Activated CD8-positive, alpha-beta T cell treated with anti-CD3 and anti-CD28 coated beads for 36 hours (primary cell): ENCODE measurements at places on chromosomes 11 and 22. TPM values are rescaled to one million over a fixed set of nuclear protein-coding genes. Genes with fewer than 3 reads are reported as not detected.

MMP8 gene
- total RNA-seq = not detected

RBMXL2 gene
- total RNA-seq = not detected

ZNF214 gene
- not detected for total RNA-seq

RTN4RL2 gene
- total RNA-seq = 0.27 TPM

ZBTB16 gene
- 9.5 TPM for total RNA-seq

MFNG gene
- total RNA-seq = 160 TPM

FAR1 gene
- total RNA-seq = 44.0 TPM

DNA sequence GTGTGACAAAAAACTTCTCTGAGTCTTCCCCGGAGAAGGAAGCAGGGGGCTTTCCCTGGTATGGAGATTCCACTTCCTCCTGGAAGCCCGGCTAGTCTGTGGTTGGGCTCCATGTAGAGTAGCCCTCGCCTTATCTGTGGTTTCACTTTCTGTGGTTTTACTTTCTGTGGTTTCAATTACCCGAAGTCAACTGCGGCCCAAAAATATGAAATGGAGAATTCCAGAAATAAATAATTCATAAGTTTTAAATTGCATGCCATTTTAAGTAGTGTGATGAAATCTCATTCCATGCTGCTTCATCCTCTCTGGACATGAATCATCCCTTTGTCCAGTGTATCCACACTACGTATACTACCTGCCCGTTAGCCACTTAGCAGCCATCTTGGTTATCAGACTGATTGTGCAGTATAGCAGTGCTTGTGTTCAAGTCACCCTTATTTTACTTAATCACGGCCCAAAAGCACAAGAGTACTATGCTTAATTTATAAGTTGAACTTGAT, 275.0 kb upstream of the SESN3 start:
- DNase-seq = no peak
- peaks cover 4% of the 10 kb centered on the region for H3K4me1 ChIP-seq
- no peaks in the 10 kb centered on the region for H3K27me3 ChIP-seq
- H3K36me3 ChIP-seq = no peaks in the 10 kb centered on the region

GRCh38 chr11:99973993-99974392, 713.1 kb upstream of the ARHGAP42 start:
- no peaks in the 10 kb centered on the region for H3K27me3 ChIP-seq
- H3K27ac ChIP-seq = no peak overlapping the region
- DNase-seq = no peak
- no peaks in the 10 kb centered on the region for H3K4me1 ChIP-seq
- H3K36me3 ChIP-seq = no peaks in the 10 kb centered on the region

DNA sequence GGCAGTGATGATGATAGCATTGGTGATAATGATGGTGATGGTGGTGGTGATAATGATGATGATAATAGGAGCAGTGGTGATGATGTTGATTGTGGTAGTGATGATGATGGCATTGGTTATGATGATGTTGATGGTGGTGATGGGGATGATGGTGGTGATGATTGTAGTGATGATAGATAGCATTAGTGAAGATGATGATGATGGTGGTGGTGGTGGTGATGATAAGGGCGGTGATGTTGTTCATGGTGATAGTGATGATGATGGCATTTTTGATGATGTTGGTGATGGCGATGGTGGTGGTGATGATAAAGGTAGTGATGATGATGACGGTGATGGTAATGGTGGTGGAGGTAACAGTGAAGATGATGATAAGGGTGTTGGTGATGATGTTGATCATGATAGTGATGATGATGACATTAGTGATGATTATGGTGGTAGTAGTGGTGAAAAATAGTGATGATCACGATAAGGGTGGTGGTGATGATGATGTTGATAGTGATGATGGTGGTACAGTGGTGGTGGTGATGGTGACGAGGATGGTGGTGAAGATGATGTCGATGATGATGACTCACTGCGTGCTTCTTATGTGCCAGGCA, 93.0 kb downstream of the MPPED1 start:
- no peaks in the 10 kb centered on the region for H3K36me3 ChIP-seq
- no peak overlapping the region for H3K4me3 ChIP-seq
- H3K4me1 ChIP-seq = no peaks in the 10 kb centered on the region
- H3K27me3 ChIP-seq = no peaks in the 10 kb centered on the region
- no peak for DNase-seq

GRCh38 chr11:77705195-77705875, 67.7 kb upstream of the CLNS1A start:
- H3K27me3 ChIP-seq = no peaks in the 10 kb centered on the region
- peaks cover 27% of the 10 kb centered on the region for H3K4me1 ChIP-seq
- DNase-seq = peak; percentile 60

DNA sequence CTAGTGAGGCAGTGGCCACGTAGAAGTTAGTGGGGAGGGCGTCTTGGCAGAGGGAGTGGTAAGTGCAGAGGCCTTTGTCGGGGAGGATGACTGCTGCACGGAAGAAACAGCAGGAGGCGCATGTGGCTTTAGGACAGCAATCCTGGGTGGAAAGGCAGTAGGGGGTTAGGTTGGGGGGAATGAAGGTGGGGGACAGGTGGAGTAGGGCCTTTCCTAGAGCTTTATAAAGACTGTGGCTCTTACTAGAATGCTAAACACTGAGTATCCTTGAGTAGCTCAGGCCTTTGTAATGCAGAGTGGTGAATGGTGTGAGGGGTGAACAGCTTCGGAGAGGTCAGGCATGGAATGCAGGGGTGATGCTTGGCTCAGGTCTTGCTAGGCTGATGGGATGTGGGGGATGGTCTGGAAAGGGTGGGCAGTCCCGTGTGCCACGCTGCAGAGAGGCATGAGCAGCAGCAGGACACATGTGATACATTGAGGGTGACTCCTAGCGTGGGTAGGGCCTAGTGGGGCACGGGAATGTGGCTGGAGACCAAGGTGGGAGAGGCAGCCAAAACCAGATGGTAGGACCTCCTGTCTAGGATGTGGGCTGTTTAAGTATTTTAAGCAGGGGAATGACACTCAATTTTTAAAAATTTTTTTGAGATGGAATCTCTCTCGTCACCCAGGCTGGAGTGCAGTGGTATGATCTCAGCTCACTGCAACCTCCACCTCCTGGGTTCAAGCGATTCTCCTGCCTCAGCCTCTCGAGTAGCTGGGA, 19.2 kb downstream of the AP2A2 start:
- peaks cover 18% of the 10 kb centered on the region for H3K4me1 ChIP-seq
- H3K27me3 ChIP-seq = no peaks in the 10 kb centered on the region
- H3K4me3 ChIP-seq = no peak overlapping the region
- peaks cover 31% of the 10 kb centered on the region for H3K36me3 ChIP-seq
- H3K27ac ChIP-seq = no peak overlapping the region
- DNase-seq = no peak

DNA sequence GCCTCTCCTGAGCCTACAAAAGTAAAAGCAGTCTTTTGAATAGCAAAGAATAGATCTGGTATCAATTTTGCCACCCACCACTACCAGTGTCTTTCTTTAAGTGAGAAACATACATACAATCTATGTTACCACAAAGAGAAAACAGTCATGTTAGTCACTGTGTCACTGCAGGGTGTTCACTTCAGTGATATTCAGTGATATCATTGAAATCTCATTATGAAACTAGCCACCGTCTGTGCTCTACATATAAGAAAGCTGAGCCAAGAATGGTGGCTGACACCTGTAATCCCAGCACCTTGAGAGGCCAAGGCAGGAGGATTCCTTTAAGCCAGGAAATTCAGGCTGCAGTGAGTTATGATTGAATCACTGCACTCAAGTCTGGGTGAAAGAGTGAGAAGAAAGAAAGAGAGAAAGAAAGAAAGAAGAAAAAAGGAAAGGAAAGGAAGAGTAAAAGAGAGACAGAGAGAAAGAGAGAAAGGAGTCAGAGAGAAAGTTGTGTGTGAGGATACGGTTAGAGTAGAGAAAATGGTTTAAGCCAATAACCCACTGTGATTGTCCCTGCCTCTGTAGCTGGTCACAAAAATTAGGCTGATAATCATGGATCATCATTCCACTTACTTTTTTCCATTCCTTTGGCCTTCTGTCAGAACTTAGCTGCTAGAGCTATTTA, 847.1 kb downstream of the FAM181B start:
- no peaks in the 10 kb centered on the region for H3K27me3 ChIP-seq
- no peak overlapping the region for H3K4me3 ChIP-seq
- peaks cover 3% of the 10 kb centered on the region for H3K36me3 ChIP-seq
- H3K4me1 ChIP-seq = peaks cover 10% of the 10 kb centered on the region
- DNase-seq = no peak

GRCh38 chr11:78048561-78048960, 15.1 kb upstream of the THRSP start:
- H3K27ac ChIP-seq = no peak overlapping the region
- peaks cover 16% of the 10 kb centered on the region for H3K4me1 ChIP-seq
- no peaks in the 10 kb centered on the region for H3K27me3 ChIP-seq
- H3K4me3 ChIP-seq = no peak overlapping the region
- no peaks in the 10 kb centered on the region for H3K36me3 ChIP-seq

DNA sequence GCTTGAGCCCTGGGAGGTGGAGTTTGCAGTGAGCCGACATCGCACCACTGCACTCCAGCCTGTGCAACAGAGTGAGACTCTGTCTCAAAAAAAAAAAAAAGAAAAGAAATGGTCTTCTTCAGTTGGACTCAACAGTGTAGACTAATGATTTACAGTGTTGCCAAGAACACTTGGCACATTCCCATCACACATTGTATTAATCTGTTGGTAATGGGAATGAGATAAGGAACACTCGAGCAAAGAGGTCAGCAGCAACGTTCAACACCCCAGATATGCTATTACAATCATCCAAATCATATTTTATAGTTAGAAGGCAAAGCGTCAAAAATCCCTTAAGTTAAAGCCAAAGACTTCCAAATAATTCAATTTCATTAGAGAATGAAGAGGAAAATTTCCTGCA, 14.5 kb downstream of the CDON start:
- no peaks in the 10 kb centered on the region for H3K27me3 ChIP-seq
- no peaks in the 10 kb centered on the region for H3K36me3 ChIP-seq
- H3K27ac ChIP-seq = no peak overlapping the region
- DNase-seq = no peak
- no peak overlapping the region for H3K4me3 ChIP-seq

GRCh38 chr11:93389737-93390136, 59.2 kb downstream of the DEUP1 start:
- H3K4me1 ChIP-seq = no peaks in the 10 kb centered on the region
- no peak for DNase-seq
- H3K27ac ChIP-seq = no peak overlapping the region
- H3K4me3 ChIP-seq = no peak overlapping the region
- no peaks in the 10 kb centered on the region for H3K36me3 ChIP-seq

- H3K4me3 ChIP-seq = no peak overlapping the region
- no peaks in the 10 kb centered on the region for H3K36me3 ChIP-seq
- DNase-seq = no peak
- H3K4me1 ChIP-seq = peaks cover 12% of the 10 kb centered on the region
Observed at GRCh38 chr11:4496557-4497248, 14.3 kb downstream of the OR52K1 start.

DNA sequence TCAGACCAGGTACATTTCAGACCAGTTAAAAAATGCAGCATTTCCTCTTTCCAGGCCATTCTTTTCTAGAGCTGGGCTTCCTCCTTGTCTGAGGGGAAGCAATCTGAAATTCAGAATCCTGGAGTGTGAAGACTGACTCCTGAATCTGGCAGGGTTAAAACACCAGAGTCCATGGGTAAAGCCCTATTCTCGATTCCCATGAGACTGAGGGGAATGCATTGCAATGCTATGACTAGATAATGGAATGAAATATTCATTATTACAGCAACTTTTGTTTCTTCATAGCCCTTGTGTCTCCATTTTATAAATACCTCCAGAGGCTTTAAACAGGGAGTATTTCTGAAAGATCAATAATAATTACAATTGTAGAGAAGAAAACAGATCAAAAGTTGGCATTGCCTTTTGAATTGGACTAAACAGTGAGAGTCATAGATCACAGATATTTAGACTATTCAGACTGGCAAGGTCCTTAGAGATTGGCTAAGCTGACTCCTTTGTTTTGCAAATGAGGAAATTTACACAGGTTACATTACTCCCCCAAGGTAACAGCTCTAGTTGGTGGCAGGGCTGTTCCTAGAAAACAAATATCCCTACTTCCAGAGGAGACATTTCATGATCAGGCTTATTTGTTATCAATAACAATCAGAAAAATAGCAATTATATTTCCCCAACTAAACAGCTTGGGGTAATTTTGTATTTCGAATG, 632.6 kb upstream of the KIRREL3 start:
- H3K4me1 ChIP-seq = no peaks in the 10 kb centered on the region
- H3K4me3 ChIP-seq = no peak overlapping the region

- H3K27ac ChIP-seq = no peak overlapping the region
- H3K36me3 ChIP-seq = no peaks in the 10 kb centered on the region
- no peak overlapping the region for H3K4me3 ChIP-seq
- no peaks in the 10 kb centered on the region for H3K4me1 ChIP-seq
- H3K27me3 ChIP-seq = no peaks in the 10 kb centered on the region
Observed at GRCh38 chr11:91163619-91164451, 941.0 kb upstream of the CHORDC1 start.

- H3K4me1 ChIP-seq = peaks cover 1% of the 10 kb centered on the region
- peaks cover 10% of the 10 kb centered on the region for H3K27me3 ChIP-seq
- no peak for DNase-seq
Observed at GRCh38 chr11:10331548-10332289, 26.8 kb downstream of the ADM start.

- peaks cover 33% of the 10 kb centered on the region for H3K4me1 ChIP-seq
- peaks cover 17% of the 10 kb centered on the region for H3K36me3 ChIP-seq
- no peak overlapping the region for H3K27ac ChIP-seq
- H3K27me3 ChIP-seq = no peaks in the 10 kb centered on the region
- H3K4me3 ChIP-seq = no peak overlapping the region
Observed at GRCh38 chr11:77400271-77400670, 73.6 kb downstream of the PAK1 start.

DNA sequence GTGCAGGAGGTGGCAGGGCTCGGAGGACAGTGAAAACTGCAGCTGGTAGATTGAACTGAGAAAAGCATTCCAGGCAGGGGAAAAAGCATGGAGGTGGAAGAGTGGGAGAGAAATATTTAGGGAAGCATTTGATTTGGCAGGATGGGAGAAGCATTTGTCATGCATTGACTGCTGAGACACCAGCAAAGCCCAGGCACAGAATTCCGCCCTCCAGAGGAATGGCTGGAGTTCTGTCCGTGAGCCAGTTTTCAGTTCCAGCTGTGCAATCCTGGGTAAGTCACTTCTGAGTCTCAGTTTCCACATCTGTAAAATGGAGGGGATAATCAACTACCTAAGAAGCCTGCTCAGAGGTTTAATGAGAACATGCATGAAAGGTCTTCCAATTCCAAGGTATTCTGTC, 4.3 kb upstream of the TSKU start:
- no peak for DNase-seq
- peaks cover 9% of the 10 kb centered on the region for H3K4me1 ChIP-seq
- H3K27me3 ChIP-seq = peaks cover 35% of the 10 kb centered on the region
- peaks cover 10% of the 10 kb centered on the region for H3K36me3 ChIP-seq
- no peak overlapping the region for H3K4me3 ChIP-seq
- no peak overlapping the region for H3K27ac ChIP-seq

DNA sequence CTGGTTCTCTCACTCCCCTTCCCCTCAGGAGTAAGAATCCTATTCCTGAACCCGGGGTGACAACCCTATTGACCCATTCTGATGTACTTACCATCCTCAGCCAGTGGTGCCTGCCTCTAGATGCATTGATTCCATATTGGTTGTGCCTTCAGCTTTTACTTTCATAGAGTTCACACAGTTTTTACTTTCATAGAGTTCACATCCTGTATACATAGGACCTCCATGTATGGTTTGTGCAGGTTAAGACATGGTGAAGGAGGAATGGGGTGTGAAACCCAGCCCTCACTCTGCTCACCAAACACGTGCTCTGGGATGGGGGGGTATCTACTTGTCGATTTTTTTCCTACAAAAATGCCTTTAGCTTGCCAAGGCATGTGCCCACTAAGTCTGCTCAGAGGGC, 105.6 kb upstream of the TBCEL start:
- no peak for DNase-seq
- no peak overlapping the region for H3K27ac ChIP-seq
- no peaks in the 10 kb centered on the region for H3K36me3 ChIP-seq
- H3K27me3 ChIP-seq = peaks cover 2% of the 10 kb centered on the region
